ENCODE measurements at places on chromosomes 11 and 22.
A peak's percentile ranks its signal among the peaks of the same experiment; 100 is the strongest.

DNA sequence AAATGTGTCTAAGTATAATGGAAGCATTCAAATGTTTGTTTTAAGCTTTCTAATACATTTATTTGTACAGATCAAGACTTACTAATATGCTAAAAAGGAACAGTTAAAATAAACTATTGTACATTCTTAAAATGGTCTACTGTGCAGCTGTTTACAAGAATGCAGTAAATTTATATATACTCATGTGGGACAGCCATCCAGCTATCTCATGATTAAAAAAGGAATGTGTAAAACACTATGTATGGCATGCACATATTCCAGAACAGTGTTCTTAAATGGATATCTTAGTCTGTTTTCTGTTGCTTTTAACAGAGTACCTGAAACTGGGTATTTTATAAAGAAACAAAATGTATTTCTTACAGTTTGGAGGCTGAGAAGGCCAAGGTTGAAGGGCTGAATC, 30.2 kb upstream of the CSTF3 start:
- no peak for DNase-seq

DNA sequence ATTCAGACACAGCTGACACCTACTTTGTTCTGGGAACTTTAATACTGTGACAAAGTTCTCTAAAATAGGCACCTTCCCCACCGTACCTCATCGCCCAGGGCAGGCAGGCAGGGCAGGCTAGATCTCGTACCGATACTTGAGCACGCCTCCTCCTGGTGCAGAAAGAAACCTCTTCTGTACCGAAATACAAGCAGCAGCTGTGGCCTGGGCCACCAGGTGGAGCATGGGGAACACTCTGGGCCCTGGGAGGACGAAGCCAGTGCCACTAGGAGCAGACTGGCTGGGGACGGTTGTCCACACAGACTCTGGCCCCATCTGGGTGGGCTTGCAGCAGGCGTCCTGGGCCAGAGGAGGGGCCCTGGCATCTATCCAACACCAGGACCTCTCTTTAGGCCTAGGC, 12.8 kb downstream of the PMM1 start:
- DNase-seq: no peak

GRCh38 chr22:46827781-46828180, 65.3 kb downstream of the TBC1D22A start:
- no peak for DNase-seq

DNA sequence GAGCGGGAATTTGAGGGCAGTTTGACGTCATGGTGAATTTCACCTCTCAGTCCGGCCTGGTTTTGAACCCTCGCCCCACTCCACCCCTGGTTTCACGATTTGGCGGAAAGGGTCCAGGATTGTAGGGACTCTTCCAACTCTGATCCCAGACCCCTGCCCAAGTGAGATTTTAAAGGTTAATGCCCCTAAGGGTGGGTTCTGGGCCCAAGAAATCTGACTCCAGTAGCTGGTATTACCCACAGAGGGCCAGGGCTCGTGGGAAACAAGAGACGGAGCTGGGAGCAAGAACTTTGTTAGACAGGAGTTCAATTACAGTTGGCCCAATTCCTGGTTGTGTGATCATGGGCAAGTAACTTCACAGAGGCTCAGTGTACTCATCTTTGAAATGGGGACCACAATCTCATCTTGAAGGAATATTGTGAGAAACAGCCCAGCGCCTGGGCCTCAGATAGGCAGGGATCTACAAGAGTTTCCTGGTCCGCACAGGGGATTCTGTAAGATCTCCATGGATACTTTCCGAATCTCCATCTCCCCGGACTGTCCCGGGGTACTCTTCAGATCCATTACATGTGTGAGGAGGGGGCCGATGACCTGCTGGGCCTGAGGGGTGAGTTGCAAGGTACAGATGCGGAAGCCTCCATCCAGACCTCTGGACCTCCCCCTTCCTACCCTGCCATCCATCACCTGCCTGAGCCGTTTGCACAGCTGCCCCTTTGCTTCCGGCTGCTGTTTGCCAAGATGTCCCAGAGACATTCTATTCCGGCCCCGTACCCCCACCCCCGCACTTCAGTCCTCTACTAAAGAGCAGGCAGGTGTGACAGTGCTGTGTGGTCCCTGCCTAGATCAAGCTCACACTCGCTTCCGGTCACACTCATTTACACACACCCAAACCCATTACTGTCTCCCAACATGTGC, 687 bp upstream of the CALCA start:
- no peak for DNase-seq

DNA sequence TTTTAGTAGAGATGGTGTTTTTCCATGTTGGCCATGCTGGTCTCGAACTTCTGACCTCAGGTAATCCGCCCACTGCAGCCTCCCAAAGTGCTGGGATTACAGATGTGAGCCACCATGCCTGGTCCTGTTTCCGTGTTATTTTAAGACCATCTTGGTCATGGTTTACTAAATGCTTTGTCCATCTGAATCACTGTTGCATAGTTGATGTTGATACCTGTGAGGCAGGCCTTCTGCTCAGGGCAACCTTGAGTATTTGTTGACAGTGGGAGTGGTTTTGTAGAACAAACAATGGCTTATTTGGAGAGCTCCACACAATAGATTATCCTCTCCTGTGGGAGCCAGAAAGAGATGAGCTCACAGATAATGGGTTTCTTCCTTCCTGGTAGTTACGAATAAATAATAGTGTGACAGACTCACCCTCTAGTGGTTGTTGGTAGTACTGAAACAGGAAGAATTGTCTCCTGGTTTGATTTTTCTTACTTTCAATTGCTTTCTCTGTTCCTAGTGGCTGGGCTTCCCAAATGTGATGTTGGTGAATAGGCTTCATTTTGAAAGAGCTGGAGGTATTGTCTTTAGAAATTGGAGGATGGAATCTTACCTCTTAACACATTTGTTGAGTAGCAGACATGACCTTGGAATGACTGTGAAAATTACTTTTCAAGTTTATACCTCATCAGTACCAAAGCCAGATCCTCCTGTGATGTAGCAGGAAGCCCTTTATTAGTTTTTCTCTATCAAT, 39.0 kb downstream of the CTNND1 start:
- peak; percentile 45 for DNase-seq

- no peak for DNase-seq
These were observed 857 bp downstream of the SHANK3 start for GRCh38 chr22:50673231-50674129.

- no peak for DNase-seq
These were observed 2.5 kb downstream of the SLC22A25 start for GRCh38 chr11:63240791-63241379.

- DNase-seq: peak; percentile 84
These were observed 7.4 kb downstream of the ATL3 start for GRCh38 chr11:63663809-63664208.

DNA sequence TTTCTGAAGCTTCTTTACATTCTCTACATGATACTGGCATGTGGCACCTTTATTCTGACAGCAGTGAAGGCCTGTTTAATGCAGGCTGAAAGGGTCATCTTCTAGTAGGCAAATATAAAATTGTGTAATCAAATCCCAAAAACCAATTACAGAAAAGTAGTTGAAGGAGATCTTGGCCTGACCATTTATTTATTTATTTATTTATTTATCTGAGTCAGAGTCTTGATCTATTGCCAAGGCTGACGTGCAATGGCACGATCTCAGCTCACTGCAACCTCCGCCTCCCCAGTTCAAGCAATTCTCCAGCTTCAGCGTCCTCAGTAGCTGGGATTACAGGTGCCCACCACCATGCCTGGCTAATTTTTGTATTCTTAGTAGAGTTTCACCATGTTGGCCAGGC, 22.7 kb upstream of the CECR2 start:
- DNase-seq: no peak

DNA sequence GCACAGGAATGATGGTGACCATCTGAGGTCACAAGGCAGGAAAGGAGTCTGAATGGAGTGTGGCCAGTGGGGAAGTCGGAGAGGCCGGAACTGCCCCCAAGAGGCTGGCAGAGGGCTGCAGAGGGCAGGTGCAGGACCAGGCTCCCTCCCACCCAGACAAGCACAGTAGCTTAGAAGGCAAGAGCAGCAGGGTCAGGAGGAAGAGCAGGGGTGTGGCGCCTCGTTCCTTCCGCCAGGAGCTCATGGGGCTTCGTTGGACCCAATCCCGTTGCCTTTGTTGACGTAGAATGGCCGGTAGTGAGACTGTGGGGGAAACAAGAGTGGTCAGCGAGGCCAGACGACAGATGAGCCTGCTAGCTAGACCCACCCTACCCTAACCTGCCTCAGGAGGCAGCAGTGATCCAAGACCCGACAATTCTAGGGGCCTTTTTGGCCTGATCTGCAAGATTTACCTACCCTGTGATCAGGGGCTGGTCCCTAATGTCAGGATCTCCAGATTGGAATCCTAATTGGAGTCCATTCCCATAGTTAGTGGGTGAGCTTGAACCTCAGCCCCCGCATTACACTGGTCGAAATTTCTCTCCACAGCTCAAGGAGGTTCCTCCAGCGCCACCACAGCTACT, 25.6 kb downstream of the TRIM29 start:
- no peak for DNase-seq

- no peak for DNase-seq
These were observed 15.0 kb downstream of the PTPRJ start for GRCh38 chr11:47995360-47995769.

DNA sequence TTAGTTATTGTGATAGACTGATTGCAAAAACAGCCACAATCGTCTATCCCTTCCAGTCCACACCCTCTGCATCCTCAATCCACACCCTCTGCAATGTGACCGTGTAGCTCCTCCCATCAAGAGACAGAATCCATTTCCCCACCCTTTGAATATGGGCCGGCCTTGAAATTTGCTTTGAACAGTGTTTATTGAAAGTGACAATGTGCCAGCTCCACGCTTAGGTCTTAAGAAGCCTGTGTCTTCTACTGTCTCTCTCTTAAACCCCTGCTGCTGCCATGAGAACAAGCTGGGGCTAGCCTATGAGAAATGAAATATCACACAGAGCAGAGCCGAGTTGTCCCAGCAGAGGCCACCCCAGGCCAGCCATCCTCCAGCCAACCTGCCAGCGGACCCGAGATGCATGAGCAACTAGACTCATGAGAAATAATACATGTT, 22.3 kb upstream of the MICAL2 start:
- no peak for DNase-seq

DNA sequence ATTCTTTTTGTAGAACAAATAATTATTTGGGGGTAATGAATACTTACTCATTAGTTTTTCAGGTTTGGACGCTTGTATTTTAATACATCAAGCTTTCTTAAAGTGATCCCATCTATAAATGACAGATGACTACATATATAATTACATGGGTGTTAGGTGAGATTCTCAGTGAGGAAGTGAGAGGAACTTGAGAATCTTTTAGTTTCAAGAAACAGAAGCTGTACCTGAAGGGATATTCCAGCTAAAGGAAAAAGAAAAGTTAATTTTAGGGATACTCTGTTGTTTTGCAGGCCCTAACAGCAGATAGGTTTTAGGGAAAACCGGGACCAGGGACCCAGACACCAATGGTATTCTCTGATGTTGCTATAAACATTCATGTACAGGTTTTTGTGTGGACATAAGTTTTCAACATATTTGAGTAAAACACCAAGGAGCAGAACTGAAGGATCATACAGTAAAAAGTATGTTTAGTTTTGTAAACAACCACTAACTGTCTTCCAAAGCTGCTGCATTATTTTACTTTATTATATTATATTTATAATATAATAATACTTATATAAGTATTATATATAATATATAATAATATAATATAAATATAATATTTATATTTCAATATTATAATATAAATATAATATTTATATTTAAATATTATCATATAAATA, 24.1 kb upstream of the PHOX2A start:
- no peak for DNase-seq

DNA sequence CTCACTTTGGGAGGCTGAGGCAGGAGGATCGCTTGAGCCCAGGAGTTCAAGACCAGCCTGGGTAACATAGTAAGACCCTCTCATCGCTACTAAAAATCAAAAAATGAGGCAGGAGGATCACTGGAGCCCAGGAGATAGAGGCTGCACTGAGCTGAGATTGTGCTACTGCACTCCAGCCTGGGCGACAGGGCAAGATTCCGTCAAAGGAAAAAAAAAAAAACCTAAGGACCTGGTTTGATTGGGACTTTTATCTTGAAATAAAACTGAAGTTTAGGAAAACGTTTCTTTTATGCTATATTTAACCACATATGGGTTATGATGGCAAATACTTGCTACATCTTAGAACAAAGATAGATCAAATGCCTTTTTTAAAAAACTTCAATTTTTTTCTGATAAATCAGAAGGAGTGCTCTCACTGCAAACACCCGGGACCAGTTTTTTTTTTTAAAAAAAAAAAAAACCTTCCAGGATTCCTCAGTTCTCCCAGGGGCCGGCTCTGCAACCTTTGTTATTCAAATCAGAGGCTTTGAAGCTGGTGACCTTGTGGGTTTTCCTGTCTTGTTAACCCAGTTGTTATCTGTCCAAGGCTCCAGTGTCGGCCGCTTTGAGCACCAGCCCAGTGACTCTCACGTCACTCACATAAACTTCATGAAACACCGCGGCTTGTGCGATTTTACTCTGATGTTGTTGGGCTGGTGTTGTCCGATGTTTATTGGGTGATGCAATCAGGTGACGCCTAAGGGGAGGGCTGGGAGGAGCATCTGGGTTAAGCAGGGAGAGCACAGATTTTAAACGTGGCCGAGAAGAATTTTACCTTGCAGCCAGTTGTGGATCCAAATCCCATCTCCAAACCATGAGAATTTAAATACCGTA, 24.7 kb upstream of the SLC22A12 start:
- peak; percentile 95 for DNase-seq

- DNase-seq: no peak
These were observed 13.8 kb downstream of the OLFML1 start for GRCh38 chr11:7499081-7499480.

- no peak for DNase-seq
These were observed 93.2 kb upstream of the FAT3 start for GRCh38 chr11:92131289-92131865.

- no peak for DNase-seq
These were observed 60.4 kb upstream of the PAX6 start for GRCh38 chr11:31871310-31872075.

DNA sequence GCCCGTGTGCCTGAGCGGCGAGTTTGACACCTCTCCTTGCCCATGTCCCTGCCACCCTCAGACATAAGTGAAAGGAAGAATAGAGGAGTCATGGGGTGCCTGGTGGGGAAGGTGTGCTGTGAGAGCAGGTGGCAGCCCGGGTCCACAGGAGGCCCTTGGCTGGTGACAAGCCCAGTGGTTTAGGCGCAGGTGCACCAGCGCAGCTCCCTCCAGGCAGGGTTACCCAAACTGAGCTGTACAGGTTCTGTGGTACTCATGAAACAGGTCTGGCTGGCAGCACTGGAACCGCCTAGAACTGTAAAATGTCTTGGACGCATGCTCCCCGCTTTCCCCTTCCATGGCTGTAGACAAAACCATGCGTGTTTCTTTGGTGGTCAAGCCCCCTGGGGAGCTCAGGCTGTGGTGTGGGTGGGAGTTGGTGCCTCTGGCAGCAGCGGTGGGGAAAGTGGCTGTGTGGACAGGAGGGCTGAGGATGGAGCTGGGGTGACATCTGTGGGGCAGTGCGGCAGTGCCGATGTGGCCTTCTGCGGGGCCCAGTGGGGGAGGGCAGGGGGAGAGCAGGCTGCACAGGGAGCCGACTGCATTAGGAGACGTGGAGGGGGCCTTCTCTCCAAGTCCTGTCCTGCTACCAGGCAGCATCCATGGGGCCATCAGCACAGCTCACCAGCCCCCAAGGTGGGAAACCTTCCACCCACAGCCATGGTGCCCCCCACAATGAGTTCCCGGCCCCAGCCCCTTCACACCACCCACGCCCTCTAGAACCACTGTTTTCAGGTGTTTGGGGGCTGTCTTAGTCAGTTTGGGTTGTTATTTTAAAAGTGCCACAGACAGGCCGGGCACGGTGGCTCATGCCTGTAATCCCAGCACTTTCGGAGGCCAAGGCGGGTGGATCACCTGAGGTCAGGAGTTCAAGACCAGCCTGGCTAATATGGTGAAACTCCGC, 5.6 kb upstream of the GTSE1 start:
- DNase-seq: no peak

- DNase-seq: no peak
These were observed 144.1 kb downstream of the SHANK2 start for GRCh38 chr11:71108013-71108865.

Data from H54 (cell line).